ENCODE measurements at places on chromosomes 12 and 14.

GRCh38 chr14:85263916-85264675 lies 265.8 kb upstream of the FLRT2 start:
- DNase-seq: no peak

DNA sequence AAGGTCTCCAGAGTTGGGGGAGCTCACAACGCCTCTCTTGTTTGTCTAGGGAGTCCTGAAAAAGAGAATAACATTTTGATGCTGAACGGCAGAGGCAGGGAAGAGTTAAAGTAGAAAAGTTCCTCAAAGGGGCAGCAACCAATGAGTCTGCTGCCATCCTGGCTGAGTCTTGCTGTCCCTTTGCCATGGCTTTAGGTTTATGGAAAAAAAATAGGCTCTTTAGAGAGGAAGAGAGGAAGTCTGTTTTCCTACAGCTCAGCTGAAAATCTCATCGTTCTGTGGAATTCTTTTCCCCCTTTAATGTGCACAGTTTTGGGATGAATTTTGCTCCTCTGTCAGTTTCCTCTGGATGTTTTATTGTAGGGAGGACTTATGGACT lies 314.8 kb upstream of the TBX3 start:
- no peak for DNase-seq

GRCh38 chr12:116529048-116529447 lies 30.1 kb upstream of the MAP1LC3B2 start:
- peak; percentile 90 for DNase-seq

DNA sequence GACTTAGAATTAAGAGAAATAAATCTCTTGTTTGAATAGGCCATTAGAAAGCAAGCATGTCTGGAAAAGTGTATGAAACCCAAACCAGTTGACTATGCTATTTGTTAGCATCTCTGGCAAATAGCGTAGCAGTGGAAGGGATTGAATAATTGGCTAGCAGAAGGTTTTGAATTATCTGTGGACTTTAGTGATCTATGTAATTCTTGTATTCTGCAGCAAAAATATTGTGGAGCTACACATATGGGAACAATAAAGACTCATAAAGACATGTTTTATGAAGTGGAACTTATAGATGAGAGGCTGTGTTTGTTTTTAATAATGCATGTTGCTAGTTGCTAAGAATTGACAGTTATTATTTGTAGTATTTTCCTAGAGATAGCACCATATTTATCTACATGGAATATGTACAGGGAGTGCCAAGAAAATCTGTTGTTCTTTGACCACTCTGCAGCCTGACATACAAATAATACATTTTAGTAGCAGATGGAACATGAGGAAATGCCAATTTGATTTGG lies 4.7 kb downstream of the SRGAP1 start:
- no peak for DNase-seq

GRCh38 chr12:114194066-114194465 lies 211.9 kb downstream of the TBX5 start:
- no peak for DNase-seq

GRCh38 chr12:121776190-121777098 lies 17.0 kb downstream of the RHOF start:
- peak; percentile 60 for DNase-seq

DNA sequence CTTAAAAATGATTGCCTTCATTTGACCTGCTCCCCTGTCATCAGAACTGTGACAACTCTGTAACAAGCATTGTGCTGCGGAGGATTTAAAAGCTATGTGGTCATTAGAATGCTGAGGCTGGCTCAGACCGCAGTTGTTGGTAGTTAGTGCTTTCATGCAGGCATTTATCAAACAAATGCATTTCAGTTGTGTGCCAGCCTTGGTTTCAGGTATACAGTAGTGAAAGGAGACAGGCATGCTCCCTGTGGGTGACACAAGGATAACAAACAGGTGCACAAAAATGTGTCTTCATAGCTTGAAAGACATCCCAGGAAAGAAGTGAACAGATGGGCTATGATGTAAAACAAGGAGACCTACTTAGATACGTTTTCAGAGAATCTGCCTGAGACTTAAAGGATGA lies 60.6 kb downstream of the MARK3 start:
- no peak for DNase-seq

DNA sequence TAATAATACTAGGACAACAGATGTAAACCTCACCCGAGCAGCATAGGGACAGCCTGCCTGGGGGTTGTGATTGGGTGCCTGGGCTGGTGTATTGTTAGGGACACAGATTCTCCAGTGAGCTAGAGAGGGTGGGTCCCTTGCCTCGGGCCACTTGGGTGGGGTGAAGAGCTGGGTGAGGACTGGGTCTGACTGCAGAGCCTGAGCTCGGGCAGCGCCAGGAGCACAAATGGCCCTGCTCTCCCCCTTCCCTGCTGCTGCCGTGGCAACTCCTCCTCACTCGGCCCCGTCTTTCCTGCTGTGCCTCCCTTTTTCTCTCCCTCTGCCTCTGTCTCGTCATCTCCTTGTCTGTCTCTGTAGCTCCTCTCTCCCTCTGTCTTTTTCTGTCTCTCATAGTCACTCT lies 115.4 kb downstream of the GLT1D1 start:
- no peak for DNase-seq

- DNase-seq: peak; percentile 6
These were observed 9.7 kb upstream of the PCK2 start for GRCh38 chr14:24084440-24084839.

DNA sequence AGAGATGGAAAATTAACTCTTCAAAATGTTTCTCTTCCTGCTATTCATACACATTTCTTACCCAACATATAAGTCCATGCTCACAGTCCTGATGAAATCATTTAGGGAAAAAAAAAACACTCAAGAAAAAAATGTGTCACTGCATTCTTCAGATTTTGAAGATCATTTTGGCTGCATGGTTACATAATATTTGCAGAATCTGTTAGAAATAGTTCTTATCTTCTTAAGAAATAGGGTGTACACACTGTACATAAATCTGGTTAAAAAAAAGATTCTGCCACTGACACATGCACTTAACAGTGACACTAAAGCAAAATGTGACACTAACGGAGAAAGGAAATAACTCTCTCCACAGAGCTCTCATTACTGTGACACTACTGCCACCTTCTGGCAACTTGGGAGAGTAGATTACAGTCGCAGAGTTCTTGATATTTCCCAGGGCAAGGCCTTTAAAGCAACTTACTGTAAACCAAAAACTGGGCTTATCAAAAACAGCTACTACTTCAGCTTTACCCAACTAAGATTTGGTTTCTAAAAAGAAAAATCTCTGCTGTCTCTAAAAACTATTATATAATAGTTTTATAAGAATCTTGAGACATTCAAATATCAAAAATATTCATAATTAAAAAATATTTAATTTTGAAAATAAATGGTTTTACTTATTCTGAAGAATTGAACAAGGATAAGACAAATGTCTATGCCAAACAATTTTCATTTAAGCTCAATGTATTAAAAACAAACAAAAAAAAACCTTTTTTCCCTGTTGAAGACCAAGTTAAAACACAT lies 65.0 kb downstream of the SETD3 start:
- peak; percentile 87 for DNase-seq

GRCh38 chr12:83462419-83462818 lies 775.7 kb downstream of the TMTC2 start:
- no peak for DNase-seq

DNA sequence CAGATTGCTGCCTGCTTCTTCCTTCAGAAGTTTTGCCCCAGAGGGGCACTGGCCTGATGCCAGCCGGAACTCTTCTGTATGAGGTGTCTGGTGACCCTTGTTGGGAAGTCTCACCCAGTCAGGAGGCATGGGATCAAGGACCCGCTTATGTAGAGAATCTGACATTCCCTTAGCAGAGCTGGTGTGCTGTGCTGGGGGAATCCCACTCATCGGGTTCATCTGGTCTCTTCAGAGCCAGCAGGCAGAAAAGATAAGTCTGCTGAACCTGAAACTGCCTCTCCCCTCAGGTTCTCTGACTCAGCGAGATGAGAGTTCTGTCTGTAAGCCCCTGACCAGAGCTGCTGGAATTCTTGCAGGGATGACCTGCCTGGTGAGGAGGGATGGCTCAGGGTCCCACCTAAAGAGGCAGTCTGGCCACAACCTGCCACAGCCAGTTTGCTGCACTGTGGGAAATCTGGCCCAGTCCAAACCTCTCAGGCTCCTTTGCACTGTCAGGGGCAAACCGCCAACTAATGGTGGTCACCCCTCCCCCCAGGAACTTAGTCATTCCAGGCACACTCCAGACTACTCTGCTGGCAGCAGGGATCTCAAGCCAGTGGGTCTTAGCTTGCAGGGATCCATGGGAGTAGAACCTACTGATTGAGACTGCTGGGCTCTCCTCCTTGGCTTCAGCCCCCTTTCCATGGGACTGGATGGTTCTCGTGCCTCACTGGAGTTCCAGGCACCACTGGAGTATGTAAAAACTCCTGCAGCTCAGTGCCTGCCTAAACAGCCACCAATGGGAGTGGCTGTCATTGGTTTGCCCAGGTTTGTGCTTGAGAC lies 4.1 kb downstream of the CLEC2D start:
- peak; percentile 95 for DNase-seq

GRCh38 chr12:31479516-31480210 lies 111.3 kb downstream of the DENND5B start:
- no peak for DNase-seq

DNA sequence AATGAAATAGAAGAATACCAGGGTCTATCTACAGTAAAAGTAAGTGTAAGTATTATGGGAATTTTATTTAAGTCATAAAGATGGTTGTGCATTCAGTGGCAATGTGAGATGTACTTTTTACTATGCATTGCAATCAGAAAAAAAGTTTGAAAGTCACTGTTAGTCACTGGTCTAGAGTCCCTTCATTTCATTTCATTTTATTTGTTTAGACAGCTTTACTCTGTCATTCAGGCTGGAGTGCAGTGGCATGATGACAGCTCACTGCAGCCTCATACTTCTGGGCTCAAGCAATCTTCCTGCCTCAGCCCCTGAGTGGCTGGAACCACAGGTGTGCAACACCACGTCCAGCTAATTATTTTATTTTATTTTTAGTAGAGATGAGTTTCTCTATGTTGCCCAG lies 42.6 kb downstream of the TGFB3 start:
- peak; percentile 6 for DNase-seq

- DNase-seq: no peak
These were observed 4.8 kb downstream of the SLC41A2 start for GRCh38 chr12:104953323-104953722.

- no peak for DNase-seq
These were observed 448.1 kb downstream of the APAF1 start for GRCh38 chr12:99093166-99093565.

- DNase-seq: peak; percentile 54
These were observed 1.6 kb upstream of the SLC7A8 start for GRCh38 chr14:23185063-23185462.

DNA sequence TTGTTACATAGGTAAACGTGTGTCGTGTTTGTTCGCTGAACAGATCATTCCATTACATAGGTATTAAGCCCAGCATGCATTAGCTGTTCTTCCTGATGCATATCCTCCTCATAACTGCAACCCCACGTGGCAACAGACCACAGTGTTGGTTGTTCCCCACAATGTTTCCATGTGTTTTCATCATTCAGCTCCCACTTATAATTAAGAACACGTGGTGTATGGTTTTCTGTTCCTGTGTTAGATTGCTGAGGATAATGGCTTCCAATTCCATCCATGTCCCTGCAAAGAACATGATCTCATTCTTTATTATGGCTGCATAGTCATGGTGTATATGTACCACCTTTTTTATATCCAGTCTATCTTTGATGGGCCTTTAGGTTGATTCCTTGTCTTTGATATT lies 1071.1 kb downstream of the SLC16A7 start:
- no peak for DNase-seq

- DNase-seq: no peak
These were observed 59.8 kb upstream of the SLC38A2 start for GRCh38 chr12:46432325-46432724.

DNA sequence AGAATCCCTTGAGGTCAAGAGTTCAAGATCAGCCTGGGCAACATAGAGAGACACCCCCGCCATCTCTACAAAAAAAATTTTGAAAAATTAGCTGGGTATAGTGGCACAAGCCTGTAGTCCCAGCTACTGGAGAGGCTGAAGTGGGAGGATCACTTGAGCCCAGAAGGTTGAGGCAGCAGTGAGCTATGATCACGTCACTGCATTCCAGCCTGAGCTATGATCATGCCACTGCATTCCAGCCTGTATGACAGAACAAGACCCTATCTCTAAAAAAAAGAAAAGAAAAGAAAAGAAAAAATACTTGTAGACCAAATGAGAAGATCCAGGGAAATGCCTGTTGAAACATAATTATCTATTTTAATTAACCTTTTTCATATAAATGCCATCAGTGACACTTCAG lies 93.8 kb upstream of the MDM1 start:
- DNase-seq: peak; percentile 92

DNA sequence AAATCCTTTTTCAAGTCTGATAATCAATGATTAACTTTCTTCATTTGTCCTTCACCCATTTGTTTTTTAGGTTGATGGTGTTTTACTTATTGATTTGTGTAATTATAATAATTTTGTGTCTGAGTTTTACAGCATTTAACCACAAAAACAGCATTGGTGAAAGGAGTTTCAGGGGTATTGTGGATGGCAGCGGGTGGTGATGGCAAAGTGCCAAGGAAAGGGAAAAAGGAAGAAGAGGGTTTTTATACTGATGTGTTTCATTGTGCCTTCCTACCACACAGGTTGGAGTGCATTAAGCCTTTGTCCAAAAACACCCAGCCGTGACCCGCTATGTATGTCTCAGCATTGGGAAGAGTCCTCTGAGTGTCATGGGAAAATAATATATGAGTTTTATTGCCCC lies 150.3 kb downstream of the DAD1 start:
- DNase-seq: no peak

- no peak for DNase-seq
These were observed at the start of gene KIF26A for GRCh38 chr14:104138098-104138717. TSS of gene KIF26A (plus strand) at chr14:104138587. CDS start at chr14:104138723, 136 bp downstream.

DNA sequence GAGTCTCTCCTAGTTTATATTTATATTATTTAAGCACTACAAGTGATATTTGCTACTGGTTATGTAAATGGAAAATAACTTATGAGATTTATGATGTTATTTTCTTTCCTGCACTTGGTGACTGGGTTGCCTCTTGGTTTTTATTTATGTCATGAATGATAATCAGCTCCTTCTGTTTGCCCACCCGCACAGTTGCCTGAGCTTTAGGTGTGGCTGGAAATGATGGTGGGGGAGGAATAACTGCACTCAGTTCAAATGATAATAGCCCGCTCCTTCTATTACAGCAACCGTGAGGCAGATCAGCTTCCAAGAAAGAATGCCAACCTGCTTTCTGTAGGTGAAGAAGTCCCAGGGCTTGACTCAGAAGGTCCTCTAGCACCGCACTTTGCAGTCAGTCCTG lies 190.2 kb upstream of the CAND1 start:
- no peak for DNase-seq

GRCh38 chr12:120474616-120474960 lies 5.0 kb upstream of the SRSF9 start:
- DNase-seq: peak; percentile 88

- DNase-seq: peak; percentile 25
These were observed 14.9 kb upstream of the SNAPC1 start for GRCh38 chr14:61747342-61747741.

All from EH (cell line).